IPS-NIHi11 (cell line): ENCODE measurements at places on chromosomes 5 and 9.

- peak; percentile 90 for DNase-seq
Measured at GRCh38 chr5:128083033-128083810, at the start of gene SLC12A2. Gene SLC12A2, plus strand, starts transcription at chr5:128083766. Its CDS starts 189 bp downstream, at chr5:128083955.

DNA sequence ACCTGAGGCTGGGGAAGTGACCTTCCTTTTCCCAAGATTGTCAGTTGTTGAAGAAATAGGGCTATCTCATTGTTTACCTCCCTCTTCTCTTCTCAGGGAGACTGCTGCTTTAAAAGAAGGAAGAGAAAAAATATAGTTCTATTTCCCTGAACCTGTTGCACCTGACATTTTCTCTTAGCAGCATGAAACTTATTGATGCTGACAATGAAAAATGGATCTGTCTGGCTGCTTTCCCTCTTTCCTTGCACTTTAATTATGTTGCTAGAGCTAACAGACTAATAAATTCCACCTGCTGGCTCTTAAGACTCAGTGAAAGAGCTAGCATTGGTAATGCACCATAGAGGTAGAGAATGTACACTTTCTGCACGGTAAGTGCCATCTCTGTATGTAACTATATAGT lies 6.2 kb upstream of the CKMT2 start:
- DNase-seq, result no peak

DNA sequence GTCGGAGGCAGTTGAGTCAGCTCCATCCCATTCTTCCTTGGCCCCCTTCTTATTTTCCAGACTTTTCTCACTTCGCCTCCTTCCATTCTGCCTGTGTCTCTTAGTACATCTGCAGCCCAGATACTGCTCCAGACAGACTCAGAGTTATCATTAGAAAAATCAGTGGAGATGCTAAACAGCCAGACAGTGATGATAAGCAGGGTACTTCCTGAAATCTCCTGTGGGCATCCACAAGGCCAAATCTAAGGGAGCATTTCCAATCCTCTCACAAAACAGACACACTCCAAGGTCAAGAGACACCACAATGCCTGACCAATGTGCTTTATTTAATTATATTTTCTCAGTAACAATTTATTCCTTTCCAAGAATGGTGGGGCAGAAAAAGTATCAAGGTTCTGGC lies 14.5 kb upstream of the RLN1 start:
- no peak for DNase-seq

DNA sequence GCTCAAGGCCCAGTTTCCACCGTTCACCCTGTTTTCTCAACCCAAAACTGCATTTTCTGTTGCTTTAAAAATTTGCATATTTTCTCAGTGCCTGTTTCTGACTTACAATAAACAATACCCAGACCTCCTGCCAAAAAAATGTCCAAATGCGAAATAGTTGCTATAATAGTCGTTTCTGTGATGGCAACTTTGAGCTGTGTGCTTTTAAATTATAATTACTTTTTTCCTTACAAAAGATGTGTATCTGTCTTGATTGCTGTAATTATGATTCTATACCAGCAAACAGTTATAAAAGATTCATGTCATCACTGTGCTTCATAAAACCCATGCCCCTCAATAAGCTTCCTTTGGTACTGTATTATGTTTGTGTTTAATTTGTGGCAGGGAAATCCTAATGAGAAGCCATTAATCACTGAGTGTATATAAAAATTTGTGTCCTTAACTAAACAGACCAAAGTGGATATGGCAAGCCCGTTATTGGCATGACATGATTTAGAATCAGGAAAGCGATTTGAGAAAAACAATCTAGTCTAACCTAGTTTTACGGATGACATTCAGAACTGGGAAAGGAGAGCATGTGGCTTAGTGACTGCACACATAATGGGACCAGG lies 5.4 kb upstream of the SLC1A3 start:
- DNase-seq, result no peak

GRCh38 chr5:100600298-100600994 lies 65.3 kb downstream of the FAM174A start:
- DNase-seq, result no peak

- DNase-seq, result peak; percentile 39
Measured at GRCh38 chr9:77707383-77708063, 59.4 kb upstream of the GNA14 start.

DNA sequence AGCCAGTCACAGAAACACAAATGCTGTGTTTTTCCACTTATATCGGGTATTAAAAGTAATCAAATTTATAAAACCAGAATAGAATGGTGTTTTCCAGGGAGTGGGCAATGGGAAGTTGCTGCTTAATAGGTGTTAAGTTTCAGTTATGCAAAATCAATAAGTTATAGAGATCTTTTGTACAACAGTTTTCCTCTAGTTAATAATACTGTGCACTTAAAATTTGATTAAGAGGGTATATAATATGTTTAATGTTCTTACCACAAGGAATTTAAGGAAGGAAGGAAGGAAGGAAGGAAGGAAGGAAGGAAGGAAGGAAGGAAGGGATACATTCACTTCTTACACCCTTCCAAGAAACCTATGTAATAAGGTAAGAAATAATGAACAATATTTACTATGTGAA lies 867.7 kb upstream of the CDH6 start:
- no peak for DNase-seq

GRCh38 chr5:170573114-170573513 lies 69.3 kb downstream of the KCNIP1 start:
- DNase-seq, result peak; percentile 52

DNA sequence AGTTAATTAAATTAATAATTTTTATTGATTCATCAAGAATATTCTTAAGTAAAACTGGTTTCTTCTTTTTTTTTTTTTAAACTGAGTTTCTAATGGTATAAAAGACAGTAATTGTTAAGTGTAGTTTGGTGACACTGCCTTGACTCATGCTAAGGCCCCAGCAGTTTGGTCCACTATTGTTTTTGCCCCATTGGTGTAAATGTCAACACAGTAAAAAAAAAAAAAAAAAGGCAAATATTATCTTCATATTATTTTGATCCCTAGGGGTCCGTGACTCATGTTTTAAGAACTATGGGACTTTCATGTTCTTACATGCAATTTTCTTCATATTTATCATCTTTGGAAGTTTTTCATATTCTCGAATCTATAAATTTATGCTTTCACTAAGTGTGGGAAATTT lies 29.2 kb upstream of the JAK2 start:
- no peak for DNase-seq

GRCh38 chr5:150567031-150567717 lies 59.2 kb downstream of the NDST1 start:
- DNase-seq, result no peak

GRCh38 chr9:20692554-20692953 lies 8.5 kb downstream of the FOCAD start:
- no peak for DNase-seq

GRCh38 chr5:62948301-62948700 lies 369.7 kb downstream of the LRRC70 start:
- DNase-seq, result no peak

DNA sequence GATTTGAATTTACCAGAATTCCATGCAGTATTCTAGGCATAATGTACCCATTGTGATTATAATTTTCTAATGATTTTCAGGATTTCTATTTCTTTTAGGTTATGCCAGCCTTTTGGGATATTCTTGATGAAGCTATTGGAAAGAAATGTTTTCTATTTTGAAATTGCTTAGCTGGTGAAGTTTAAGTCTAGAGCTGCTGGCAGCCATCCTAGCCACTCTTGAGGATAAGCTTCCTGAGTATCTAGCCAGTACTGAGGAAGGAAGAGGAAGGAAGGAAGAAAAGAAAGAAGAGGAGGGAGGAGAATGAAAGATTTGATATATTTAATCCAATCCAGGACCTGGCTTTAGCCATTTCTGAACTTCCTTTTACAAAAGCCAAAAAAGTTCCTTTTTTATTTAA lies 142.1 kb upstream of the DAB2 start:
- no peak for DNase-seq

- DNase-seq, result no peak
Measured at GRCh38 chr5:73061593-73061992, 58.8 kb upstream of the TMEM171 start.

- no peak for DNase-seq
Measured at GRCh38 chr9:106758911-106759310, 104.1 kb upstream of the ZNF462 start.

GRCh38 chr5:83527722-83528438 lies 56.3 kb downstream of the VCAN start:
- DNase-seq, result no peak

DNA sequence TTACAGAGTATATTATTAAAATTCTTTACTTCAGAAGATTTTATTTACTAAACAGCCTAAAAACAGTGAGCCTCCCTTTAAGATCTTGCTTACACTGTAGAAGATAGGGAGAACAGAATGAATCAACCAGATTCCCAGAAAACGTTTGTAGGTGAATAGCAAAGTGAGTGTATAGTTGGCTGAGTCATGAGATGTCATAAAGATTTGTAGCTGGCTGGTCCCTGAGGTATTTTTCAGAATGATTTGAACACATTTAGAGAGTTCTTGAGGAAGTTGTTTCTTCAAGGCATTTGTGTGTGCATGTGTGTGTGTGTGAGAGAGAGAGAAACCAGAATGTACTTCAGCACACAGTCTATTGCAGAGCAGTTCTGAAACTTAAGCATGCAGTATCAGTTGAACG lies 159.4 kb upstream of the PRR16 start:
- DNase-seq, result no peak

DNA sequence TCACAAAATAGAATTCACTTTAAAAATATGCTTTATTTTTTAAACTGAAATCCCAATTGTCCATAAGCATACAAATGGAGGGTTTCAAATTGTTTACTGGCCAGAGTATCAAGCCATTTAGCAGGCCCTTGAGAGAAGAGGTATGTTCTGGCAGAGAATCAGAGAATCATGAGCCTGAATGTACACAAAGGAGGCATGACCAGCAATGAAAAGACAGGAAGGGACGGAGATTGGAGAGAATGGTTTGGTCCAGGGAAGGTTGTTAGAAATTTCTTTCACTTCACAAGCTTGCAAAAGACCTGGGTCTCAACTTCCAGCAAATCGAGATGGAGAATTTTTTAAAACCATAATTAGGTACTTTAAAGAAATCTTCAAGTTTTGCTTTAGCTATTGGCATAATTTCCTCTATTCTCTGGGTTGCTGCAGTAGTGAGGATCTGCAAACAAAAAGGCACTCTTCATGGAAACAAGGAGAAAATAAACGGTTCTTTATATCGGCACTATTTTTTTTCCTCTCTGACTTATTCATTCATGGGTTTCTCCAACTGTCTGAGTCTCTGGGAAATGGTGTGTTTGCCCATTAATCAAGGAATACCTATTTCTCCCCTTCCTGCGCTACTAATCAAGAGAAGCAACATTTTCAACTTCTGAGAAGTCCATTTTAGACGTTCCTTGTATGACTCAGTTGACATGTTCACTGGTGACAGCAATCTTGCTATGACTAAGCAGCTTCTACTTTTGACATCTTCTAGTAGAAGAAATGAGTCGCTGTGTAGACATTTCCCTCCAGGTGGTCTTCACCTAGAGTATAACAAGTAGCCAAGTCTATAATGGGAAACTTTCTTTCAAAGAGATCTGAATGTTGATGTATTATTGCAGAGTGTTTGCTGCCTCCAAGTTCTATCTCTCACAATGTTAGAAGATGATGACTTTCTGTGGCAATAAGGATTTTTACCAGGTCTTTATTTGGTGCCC lies 23.1 kb upstream of the ERCC6L2 start:
- no peak for DNase-seq

GRCh38 chr9:32581512-32582143 lies 8.7 kb upstream of the NDUFB6 start:
- DNase-seq, result peak; percentile 45

- no peak for DNase-seq
Measured at GRCh38 chr5:111820072-111820471, 63.1 kb upstream of the NREP start.

- DNase-seq, result no peak
Measured at GRCh38 chr9:134177624-134178393, 13.4 kb upstream of the RNU6ATAC start.

GRCh38 chr5:10726913-10727517 lies 34.0 kb downstream of the DAP start:
- no peak for DNase-seq

DNA sequence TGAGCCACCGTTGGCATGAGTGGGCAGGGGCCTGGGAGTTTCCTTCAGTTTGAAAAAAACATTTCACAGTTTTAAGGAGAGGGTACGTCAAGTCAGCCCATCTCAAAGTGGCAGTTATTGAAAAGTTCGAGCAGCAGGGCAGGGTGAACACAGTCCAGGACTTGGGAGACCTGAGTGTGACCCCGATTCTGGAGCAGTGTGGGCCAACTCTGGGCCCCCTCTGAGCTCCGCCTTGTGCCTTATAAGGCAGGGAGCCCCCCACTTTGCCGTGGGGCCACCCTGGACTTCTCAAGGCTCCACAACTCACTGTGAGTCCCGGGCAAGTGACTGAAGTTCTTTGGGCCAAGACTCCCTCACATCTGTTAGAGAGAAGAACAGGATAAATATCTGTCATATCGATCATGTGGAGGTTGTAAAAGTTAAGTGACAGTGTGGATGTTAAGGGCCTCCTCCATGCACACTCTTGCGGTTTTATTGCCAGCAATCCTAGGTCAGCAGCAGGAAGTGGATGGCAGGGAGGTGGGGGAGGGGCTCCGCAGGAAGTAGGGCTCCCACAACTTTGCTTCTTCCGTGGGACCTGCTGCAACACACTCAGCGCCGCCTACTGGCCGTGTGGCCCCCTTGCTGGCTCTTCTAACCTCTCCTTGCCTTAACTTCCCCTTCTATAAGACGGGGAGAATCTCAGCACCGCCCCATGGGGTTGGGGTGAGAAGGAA lies 38.4 kb downstream of the HRH2 start:
- peak; percentile 81 for DNase-seq

DNA sequence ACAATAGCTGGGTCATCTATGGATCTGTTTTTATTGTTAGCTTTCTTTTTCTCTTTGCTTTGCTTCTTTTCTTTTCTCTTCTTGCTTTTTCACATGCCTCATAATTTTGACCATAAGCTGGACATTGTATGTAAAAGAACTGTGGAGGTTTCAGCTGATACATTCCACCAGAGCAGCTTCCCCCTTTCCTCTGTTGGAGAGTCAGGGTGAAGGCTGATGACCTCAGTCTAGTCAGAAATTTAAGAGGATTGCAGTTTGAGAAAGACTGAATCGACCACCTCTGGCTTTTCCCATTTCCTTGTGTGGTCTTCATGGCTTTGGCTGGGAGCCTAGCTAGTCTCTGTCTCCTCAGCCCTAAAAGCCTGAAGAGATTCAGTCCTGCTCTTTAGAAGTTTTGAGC lies 42.0 kb downstream of the KCNIP1 start:
- no peak for DNase-seq

GRCh38 chr9:113345190-113345589 lies 4.2 kb upstream of the BSPRY start:
- DNase-seq, result no peak

DNA sequence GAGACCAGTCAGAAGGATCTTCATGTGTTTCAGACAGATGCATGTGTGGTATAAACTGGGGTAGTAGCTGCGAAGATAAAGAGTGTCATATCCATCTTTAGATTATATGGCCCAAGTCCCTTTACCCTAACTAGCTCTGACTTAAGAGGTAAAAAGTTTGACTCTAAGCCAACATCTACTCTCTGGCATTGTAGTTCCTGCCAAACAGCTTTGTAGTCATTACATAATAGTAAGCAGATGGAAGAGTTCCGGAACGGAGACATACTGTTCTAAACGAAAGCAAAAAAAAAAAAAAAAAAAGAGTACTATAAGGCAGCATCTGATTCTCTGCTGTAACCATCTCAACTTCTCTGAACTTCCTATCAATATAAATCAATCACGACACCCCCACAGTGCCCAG lies 48.8 kb downstream of the CEMIP2 start:
- DNase-seq, result no peak
